ENCODE measurements at places on chromosomes 1 and 21.
A peak's percentile ranks its signal among the peaks of the same experiment; 100 is the strongest.

GRCh38 chr1:221886743-221887414 is 145.0 kb upstream of the DUSP10 start:
- DNase-seq: no peak

DNA sequence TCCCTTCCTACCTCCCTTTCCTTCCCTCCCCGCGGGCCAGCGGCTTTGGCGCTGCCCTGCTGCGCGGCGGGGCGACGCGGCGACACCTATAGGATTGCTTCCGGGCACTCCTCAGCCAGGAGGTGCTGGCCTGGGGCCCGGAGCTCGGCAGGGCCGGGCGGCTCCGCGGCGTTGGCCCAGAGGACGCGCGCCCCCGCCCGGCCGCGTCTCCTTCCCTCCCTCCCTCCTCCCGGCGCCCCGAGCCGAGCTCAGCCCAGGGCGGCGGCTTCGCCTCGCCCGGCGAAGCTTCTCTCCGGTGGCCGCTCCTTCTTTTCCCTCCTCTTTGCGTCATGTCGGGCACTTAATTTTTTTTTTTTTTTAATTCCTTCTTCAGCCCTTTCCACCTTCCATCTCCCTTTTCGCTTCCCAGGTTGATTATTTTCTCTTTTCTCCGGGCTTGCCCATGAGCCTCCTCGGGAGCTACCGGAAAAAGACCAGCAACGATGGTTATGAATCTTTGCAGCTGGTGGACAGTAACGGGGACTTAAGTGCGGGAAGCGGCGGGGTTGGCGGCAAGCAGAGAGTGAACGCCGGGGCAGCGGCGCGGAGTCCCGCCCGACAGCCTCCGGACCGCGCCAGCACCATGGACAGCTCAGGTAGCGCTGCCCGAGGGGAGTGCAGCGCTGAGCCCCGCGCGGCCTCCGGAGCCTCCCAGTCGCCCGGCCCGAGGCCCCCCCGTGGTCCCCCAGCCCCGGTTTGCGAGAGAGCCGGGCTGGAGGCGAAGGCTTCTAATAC is at the start of gene DNAJC6:
DNAJC6 (plus strand) TSS at position 240 of the 774 bp plus-strand sequence; CDS start at position 443, 203 bp downstream.
- peak; percentile 46 for DNase-seq

DNA sequence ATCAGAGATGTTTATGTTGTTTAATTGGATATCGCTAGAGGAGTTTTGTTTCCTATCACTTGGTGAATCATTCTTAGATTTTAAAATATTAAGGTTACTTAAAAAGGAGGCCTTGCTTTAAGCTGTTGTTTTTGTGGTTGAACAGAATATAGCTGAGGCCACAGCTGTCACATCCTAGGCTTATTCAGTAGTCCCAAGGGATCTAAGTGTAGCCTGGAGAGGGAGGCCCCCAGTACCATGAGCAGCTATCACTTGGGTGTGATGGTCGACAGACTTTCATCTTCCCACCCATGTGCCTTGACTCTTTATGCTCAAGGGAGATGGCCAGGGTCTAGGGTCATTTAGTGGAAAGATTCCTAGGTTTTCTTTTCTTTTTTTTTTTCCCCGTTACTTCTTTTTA is 278.7 kb downstream of the HHAT start:
- no peak for DNase-seq

GRCh38 chr1:56827711-56828110 is 8.5 kb upstream of the FYB2 start:
- no peak for DNase-seq

- DNase-seq: no peak
Measured at GRCh38 chr1:85624361-85624760, 43.8 kb downstream of the CCN1 start.

GRCh38 chr1:29450591-29450990 is 214.3 kb downstream of the PTPRU start:
- no peak for DNase-seq

DNA sequence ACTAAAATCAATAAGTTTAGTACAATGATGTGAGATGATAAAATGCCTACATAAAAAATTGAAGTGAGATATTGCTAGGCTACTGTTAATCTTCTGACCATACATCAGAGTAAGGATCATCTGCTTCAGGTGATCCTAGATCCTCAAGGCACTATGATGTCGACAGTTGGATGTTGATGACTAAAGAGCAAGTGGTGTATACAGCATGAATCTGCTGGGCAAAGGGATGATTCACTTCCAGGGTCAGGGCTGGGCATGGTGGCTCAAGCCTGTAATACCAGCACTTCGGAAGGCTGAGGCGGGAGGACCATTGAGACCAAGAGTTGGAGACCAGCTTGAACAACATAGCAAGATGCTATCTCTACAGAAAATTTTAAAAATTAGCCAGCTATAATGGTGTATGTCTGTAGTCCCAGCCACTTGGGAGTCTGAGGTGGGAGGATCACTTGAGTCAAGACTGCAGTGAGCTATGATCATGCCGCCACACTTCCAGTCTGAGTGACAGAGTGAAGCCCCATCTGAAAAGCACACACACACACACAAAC is 24.6 kb downstream of the NUF2 start:
- no peak for DNase-seq

Measured in activated T-cell treated with anti-CD3 and anti-CD28 coated beads for 48 hours (primary cell).